ENCODE measurements at places on chromosomes 16 and 17.
A peak's percentile ranks its signal among the peaks of the same experiment; 100 is the strongest.

GRCh38 chr17:60161598-60162330, 12.0 kb downstream of the CA4 start:
- no peak for DNase-seq

DNA sequence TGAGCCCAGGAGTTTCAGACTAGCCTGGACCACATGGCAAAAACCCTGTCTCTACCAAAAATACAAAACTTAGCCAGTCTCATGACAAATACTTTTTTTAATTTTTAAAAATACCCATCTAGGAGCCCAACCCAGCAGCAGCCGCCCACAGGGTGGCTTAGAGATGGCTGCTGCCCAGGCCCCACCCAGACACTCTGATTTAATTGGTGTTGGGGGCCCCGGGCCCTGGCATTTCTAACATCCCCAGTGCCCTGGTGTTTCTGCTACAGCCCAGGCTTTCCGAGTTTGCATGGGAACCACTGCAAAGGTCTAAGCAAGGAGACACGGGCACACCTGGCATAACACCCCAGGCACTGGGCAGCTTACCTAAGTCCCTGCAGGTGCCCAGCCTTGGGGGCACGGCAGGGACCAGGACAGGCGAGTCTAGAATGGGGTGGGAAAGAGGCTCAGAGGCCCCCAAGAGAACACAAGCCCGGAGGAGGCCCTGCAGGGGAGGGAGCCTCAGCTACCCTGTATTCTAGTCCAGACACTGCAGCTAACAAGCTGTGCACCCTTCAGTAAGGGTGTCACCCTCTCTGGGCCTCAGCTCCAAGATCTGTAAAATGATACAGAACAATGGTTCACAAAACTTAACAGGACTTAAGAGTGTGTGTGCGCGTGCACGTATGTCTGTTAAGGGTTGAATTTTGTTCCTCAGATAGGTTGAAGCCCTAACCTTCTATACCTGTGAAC, 48.8 kb downstream of the RMI2 start:
- no peak for DNase-seq

- DNase-seq = no peak
These were observed 4.6 kb upstream of the EDC4 start for GRCh38 chr16:67868290-67868689.

- DNase-seq = no peak
These were observed 24.4 kb upstream of the CYTH1 start for GRCh38 chr17:78806451-78806850.

- no peak for DNase-seq
These were observed 5.5 kb downstream of the ATF7IP2 start for GRCh38 chr16:10391339-10391738.

GRCh38 chr16:57485916-57486857, at the start of gene DOK4:
Gene DOK4, minus strand, starts transcription at chr16:57486493. Its CDS starts 6,986 bp downstream, at chr16:57479507.
- DNase-seq = peak; percentile 77

GRCh38 chr16:31355431-31356100, 590 bp downstream of the ITGAX start:
- DNase-seq = no peak

DNA sequence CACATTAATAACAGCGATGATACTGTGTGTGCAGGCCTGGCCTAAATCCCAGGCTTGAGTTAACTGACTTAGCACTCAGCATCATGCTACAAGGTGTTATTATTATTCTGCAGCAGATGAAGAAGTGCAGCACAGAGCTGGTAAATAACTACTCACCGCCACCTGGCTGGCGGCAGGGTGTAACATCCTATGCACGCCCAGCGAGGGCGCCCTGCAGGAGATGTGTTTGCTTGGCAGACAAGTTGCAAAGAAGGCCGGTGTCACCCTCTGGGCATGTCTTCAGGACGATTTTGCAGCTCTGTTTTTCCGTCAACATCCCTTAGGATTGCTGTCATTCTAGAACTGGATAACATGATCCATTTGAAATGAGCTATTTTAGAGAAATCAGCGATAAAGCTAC, 30.1 kb downstream of the DNAH9 start:
- no peak for DNase-seq

- DNase-seq = no peak
These were observed 7.9 kb downstream of the KCTD5 start for GRCh38 chr16:2689968-2690801.

DNA sequence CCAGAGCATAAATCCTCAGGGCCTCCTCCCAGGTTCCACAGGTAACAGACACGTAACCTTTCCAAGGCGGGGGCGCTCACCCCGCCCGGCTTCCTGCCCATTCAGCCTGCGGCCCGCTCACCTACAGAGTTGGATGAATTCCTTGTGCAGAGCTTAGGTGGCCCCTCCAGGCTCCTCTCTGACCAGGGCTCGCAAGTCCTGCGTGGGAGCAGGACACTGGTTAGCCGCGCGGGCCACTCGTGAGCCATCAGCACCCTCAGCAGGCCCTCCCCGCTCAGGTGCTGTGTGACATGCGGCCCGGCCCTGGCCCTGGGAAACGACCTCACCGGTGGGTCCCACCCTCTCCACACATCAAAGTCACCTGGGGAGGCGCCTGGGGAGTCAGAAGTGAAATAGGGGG, 528 bp downstream of the TERB1 start:
- DNase-seq = no peak

GRCh38 chr16:83095941-83096692, 469.3 kb downstream of the CDH13 start:
- no peak for DNase-seq

GRCh38 chr16:57028086-57028485, 38.7 kb downstream of the NLRC5 start:
- DNase-seq = no peak

DNA sequence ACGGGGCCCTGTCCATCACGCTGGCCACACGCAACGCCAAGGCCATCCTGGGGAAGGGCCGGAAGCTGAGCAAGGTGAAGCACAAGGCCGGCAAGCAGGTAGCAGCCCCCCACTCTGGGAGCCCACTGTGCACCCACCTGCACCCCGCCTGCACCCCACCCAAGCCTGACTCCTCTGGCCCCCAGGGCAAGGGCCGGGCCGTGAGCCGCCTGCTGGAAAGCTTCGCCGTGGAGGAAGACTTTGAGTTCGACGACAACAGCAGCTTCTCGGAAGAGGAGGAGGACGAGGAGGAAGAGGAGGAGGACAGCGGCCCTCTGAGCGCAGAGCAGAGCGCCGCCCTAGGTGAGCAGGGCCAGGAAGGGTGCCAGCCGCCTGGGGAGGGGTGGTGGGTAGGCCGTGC, 54.0 kb downstream of the ACTG1 start:
- DNase-seq = no peak

DNA sequence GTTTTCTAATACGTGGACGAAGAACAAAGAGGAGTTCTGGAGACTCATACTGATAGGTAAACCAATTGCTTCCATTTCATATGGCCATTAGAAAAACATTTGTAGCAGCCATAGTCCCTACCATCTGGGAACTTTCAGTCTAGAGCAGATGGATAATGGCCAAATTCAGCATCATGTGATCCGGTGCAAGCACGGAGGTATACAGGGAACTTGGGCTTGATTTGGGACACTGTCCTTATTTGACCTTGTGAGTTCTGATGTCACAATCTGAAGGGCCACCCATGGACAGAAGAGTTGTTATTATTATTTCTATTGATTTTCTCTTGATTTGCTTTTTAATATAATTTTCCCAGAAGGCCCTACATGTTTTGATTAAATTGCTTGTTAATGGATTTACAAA, 154.6 kb upstream of the ZNF267 start:
- DNase-seq = no peak

DNA sequence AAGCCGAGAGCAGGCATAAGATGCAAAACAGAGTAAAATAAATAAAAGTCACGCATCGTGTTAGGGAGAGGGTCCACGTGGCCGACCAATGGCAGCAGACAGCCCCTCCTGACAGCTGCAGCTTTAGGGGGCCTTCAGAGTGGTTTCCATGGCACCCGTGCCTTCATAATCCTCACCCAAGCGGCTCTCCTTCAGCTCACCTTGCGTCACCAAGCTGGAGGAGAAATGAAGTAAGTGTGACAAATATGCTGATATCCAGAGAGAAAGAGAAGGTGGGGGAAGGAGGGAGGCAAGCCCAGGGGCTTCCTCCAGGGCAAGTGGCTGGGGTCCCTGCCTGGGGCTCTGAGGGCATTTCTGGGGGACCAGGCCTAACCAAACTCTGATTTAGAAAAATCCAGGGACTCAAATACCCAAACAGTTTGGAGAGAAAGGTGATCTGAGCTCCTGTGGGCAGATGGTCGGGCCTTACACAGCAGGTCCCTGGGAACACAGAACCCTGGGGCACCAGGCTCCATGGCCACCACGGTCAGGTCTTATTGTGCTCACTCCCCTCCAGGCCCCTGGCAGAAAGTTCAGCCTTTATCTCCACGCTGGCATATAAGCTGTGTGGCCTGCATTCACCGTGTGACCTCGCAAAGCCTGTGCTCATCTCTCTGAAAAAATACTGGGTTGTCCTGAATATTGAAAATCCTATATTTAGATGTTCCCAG, 80.7 kb upstream of the TNRC6C start:
- no peak for DNase-seq

DNA sequence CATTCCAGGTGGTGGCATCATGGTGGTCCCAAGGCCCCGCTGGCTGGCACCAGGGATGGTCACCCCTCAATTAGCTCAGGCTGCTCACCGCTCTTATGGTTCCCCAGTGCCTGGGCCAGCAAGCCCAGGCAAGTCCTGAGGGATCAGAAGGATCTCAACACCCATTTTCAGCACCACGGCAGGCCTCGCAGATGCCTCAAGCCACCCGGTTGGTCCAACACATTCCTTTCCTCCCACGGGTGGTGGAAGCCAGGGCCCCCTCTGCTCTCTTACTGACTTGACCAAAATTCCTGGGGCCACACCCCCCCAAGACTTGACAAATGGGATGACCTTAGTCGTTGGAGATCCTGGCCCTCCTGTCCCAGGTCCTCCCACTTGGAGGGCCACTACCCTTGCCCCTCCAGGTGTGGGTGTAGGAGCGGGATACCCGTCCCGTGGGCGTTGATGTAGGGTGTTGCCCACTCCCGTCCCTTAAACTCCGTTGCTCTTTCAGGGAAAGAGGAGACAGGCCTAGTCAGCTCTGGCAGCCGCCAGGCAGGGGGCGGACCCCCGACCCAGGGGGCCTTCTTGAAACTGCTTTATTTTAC, 5.9 kb downstream of the ZNF205 start:
- DNase-seq = no peak

- DNase-seq = no peak
These were observed 101.0 kb upstream of the DNAH17 start for GRCh38 chr17:78678222-78678557.

DNA sequence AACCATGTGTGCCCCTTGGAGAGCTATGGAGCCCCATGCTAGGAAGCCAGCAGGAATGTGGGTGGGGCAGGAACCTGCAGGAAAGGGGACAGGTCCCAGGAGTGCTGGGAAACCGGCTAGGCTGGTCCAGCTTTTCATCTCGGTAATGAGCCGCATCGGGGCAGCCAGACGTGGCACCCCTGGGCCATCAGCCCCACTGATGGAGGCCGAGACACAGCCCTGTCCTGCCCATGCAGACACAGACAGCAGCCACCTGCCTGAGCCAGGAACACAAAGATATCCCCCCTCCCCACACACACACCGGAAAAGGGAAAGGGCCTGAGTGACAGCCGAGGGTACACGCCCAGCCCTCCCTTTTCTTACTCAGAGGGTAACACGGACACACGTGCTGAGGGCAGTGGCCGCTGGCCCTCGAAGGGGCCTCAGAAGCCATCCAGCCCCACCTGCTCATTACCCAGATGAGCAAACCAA, 18.1 kb downstream of the PPL start:
- no peak for DNase-seq

GRCh38 chr17:67265436-67266019, 20.5 kb upstream of the HELZ start:
- DNase-seq = no peak

DNA sequence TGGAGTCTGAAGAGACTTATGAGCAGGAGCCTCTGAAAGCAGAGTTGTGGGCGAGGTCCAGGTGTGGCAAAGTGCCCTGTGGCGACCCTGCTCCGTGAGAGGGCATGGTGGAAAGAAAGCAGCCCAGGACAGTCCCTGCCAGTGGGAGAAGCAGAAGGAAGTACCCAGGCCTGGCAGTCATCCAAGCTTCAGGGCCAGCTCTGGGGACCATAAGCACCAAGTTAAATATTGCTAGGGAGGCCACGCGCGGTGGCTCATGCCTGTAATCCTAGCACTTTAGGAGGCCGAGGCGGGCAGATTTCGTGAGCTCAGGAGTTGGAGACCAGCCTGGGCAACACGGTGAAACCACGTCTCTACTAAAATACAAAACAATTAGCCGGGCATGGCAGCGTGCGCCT, 4.9 kb upstream of the ASGR1 start:
- no peak for DNase-seq

DNA sequence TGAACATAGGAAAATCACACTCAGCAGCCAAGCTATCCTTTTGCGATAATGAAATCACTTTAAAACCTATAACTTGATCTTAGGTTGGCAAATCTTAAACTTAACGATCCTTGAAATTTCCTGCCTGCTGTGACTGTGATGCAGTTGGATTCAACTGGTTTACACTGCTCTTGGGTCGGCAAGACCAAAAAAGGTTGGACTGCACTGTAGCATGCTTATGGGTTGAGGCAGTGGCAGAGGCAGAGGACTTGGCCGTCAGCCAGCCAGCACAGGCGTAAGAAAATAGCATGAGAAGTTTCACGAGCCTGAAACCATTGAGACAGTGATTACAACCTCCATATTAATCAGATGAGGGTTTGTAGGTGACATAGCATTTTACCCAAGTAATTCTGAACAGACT, 21.4 kb downstream of the WSB1 start:
- peak; percentile 78 for DNase-seq

GRCh38 chr17:37368577-37368976, 7.2 kb upstream of the C17orf78 start:
- no peak for DNase-seq

DNA sequence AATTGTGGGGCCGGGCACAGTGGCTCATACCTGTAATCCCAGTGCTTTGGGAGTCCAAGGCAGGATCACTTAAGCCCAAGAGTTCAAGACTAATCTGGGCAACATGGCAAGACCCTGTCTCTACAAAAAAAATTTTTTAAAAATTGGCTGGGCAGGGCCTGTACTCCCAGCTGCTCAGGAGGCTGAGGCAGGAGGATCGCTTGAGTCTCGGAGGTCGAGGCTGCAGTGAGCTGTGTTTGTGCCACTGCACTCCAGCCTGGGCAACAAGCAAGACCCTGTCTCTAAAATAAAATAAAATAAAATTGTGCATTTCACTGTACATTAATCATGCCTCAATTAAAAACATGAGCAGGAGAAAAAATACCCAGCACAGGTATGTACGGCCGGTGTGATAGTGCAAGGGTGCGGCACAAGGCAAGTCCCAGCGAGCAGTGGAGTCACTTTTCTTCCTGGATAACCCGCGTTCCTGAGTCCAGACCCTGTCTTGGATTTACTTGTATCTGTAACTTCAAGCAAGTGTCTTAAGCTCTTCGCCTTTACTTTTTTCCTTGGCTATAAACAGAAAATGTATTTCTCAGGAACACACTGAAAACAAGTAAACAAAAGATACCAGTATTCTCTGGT, 11.4 kb downstream of the ZDHHC7 start:
- DNase-seq = no peak

GRCh38 chr17:74231928-74232907, 18.8 kb downstream of the TTYH2 start:
- DNase-seq = no peak

GRCh38 chr17:59097876-59098275, 8.8 kb downstream of the TRIM37 start:
- no peak for DNase-seq

Measured in erythroblast (primary cell).